HFFc6 (cell line): ENCODE measurements at places on chromosomes 16 and 17.

DNA sequence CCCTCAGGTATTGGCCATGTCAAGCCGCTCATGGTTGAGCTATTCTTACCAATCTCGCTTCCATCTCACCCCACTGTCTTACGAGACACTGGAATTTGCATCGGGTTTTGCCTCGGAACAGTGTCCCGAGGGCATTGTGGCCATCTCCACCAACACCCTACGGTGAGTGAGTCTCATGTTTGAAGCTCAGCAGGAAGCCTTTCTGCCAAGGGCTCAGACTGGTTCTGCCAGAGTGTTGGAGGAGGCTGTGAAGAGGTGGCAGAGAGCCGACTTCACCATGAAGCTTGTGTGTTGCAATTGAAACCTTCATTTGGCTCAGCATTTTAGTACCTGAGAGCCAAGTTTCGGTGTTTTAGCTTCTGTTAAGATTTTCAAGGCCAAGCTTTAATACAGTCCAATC is 38.0 kb downstream of the SF3B3 start:
- no peaks in the 10 kb centered on the region; the same call in 1 of the 2 replicates for H3K27me3 ChIP-seq
- H3K4me3 ChIP-seq = no peak overlapping the region
- H3K4me1 ChIP-seq = no peaks in the 10 kb centered on the region

GRCh38 chr17:41844971-41845370 is 7.3 kb downstream of the KLHL10 start:
- peaks cover 31% of the 10 kb centered on the region for H3K4me1 ChIP-seq
- peaks cover 4% of the 10 kb centered on the region for H3K36me3 ChIP-seq
- H3K27ac ChIP-seq = no peak overlapping the region
- no peak overlapping the region for H3K4me3 ChIP-seq
- no peak for DNase-seq

DNA sequence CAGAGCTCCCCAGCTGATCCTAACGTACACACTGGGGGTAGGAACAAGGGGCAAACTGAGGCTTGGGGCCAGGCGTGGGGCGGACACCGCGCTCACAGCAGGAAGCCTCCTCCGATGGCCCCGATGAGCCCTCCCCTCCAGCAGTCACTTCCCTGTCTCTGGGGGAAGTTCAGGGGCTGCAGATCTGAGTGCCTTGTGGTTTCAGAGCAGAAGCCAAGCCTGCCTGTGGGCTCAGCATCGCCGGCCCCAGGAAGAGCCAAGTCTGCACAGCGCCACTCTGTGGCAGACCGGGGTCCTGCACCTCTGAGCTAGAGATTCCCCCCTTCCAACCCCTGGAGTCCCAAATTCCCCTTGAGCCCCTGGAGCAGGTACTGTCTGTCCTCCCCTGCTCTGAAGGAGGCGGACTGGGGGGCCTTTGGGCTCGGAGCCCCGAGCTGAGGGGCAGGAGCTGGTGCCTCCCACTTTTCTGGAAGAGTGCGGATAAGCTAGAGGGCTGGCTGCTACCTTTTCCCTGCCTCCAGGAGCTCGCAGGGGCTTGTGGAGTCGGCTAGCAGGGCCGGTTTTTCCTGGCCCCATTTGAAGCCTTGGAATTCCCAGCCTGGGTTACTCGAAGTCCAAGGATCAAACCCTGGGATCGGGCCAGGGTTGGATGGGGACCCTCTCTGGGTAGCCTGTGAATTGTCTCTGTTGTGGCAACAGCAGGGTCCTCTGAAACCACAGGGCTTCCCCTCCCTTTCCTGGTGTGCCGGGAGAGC is 2.9 kb downstream of the GSE1 start:
- no peak overlapping the region for H3K27ac ChIP-seq
- peaks cover 5% of the 10 kb centered on the region; the same call in 1 of the 2 replicates for H3K4me1 ChIP-seq
- peaks cover 6% of the 10 kb centered on the region; the same call in 1 of the 2 replicates for H3K36me3 ChIP-seq
- no peak overlapping the region for H3K4me3 ChIP-seq
- H3K27me3 ChIP-seq = peaks cover 4% of the 10 kb centered on the region; the same call in 1 of the 2 replicates

DNA sequence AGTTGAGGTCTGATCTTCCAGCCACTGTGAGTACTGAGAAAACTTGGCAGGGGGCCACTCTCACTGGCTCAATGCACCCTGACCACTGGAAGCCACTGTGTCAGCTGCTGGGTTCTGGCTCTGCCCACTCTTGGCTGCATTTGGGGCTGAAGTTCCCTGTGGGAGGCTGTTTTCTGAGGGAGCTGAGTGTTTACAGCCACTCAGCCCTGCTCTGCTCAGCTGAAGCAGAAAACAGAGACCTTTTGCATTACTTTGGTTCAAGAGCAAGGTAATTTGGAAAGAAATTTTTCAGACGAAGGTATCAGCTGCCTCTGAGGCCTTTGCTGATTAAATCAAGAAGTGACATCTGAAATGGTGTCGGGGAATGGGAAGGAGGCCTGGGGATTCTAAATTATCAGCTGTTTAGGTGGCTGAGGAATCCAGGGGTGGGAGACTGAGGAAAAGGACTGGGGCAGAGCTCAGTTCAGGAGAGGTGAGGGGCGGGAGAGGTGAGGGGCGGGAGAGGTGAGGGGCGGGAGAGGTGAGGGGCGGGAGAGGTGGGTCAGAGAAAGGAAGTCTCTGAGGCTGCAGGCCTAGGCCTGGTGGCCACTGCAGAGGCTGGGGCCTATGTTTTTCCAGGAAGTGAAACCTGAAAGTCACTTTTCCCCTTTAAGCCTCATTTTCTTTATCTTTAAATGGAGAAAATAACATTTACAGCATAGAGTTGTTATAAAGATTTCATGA is at the start of gene ACSM5:
Gene ACSM5, plus strand, starts transcription at position 137 of the 723 bp plus-strand sequence. CDS start 1,951 bp downstream, outside the sequence.
- H3K4me1 ChIP-seq = no peaks in the 10 kb centered on the region
- DNase-seq = no peak
- peaks cover 2% of the 10 kb centered on the region; the same call in 1 of the 2 replicates for H3K27me3 ChIP-seq
- H3K4me3 ChIP-seq = no peak within 1 kb of the TSS

DNA sequence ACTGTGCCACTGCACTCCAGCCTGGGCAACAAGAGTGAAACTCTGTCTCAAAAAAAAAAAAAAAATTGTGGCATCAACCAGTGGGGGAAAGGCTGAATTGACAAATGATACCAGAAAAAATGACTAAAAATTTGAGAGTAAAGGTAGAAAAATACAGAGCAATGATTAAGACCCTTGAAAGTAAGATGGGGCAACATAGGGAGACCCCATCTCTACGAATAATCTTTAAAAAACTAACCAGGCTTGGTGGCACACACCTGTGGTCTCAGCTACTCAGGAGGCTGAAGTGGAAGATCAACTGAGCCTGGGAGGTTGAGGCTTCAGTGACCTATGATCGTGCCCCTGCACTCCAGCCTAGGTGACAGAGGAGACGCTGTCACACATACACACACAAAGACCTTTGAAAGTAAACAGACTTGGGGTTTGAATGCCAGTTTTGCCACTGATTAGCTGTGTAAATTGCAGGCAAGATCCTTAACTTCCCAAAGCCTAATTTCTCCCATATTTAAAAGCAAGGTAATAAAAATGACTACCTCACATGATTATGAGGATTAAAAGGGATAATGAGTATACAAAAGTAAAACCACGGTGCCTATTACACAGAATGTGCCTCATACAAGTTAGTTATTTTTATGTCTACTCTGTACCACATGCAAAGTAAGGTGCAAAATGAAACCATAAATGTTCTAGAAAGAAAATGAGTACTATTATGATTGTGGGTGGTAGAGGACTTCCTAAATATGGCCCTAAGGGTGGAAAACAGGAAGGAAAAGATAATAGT is 21.7 kb upstream of the PAFAH1B1 start:
- H3K27ac ChIP-seq = no peak overlapping the region
- no peak for DNase-seq
- peaks cover 6% of the 10 kb centered on the region for H3K27me3 ChIP-seq
- H3K36me3 ChIP-seq = no peaks in the 10 kb centered on the region
- H3K4me3 ChIP-seq = no peak overlapping the region

- DNase-seq = no peak
- peaks cover 11% of the 10 kb centered on the region for H3K27me3 ChIP-seq
- H3K4me1 ChIP-seq = no peaks in the 10 kb centered on the region; the same call in 1 of the 2 replicates
- no peak overlapping the region for H3K4me3 ChIP-seq
- H3K27ac ChIP-seq = no peak overlapping the region
Observed at GRCh38 chr17:21352221-21352980, 23.8 kb upstream of the KCNJ12 start.

DNA sequence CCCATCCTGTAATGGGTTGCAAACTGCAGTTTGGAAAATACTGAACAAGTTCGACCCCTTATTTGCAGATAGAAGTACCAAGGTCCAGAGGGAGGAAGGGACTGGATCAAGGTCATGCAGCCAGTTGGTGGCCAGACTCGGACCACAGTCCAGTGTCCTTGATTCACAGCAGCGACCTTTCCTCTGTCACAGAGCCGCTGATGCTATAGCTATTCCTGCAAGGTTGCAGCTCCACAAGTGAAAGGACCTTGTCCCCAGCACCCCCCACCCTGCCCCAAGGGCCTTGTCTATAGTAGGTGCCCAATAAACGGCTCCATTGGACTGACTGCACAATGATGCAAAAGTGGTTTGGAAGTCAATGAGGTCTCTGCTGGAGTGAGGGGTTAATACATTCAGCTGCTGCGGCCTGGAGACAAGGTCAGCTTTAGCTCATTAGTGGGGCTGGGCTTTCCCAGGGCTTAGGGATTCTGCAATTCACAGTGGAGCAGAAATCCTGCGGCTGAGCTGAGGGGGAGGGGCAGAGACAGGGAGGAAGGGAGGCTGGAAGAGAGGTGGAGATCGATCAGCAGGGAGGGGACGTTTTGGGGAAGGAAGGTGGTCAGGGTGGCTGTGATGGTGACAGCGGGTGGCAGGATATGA is 13.4 kb upstream of the CRHR1 start:
- no peak overlapping the region for H3K4me3 ChIP-seq
- no peaks in the 10 kb centered on the region for H3K36me3 ChIP-seq
- H3K4me1 ChIP-seq = no peaks in the 10 kb centered on the region
- peaks cover 20% of the 10 kb centered on the region for H3K27me3 ChIP-seq
- no peak overlapping the region for H3K27ac ChIP-seq

GRCh38 chr17:57461082-57461481 is 204.8 kb downstream of the MSI2 start:
- peaks cover 66% of the 10 kb centered on the region for H3K4me1 ChIP-seq
- peak overlapping the region; percentile 40 for H3K27ac ChIP-seq
- no peak overlapping the region for H3K4me3 ChIP-seq
- DNase-seq = peak; percentile 21
- peaks cover 12% of the 10 kb centered on the region for H3K36me3 ChIP-seq
- peaks cover 1% of the 10 kb centered on the region; the same call in 1 of the 2 replicates for H3K27me3 ChIP-seq

- DNase-seq = no peak
- H3K27me3 ChIP-seq = peaks cover 3% of the 10 kb centered on the region
- H3K4me3 ChIP-seq = no peak overlapping the region
- H3K4me1 ChIP-seq = no peaks in the 10 kb centered on the region
Observed at GRCh38 chr17:70081885-70082284, 6.9 kb downstream of the KCNJ16 start.

DNA sequence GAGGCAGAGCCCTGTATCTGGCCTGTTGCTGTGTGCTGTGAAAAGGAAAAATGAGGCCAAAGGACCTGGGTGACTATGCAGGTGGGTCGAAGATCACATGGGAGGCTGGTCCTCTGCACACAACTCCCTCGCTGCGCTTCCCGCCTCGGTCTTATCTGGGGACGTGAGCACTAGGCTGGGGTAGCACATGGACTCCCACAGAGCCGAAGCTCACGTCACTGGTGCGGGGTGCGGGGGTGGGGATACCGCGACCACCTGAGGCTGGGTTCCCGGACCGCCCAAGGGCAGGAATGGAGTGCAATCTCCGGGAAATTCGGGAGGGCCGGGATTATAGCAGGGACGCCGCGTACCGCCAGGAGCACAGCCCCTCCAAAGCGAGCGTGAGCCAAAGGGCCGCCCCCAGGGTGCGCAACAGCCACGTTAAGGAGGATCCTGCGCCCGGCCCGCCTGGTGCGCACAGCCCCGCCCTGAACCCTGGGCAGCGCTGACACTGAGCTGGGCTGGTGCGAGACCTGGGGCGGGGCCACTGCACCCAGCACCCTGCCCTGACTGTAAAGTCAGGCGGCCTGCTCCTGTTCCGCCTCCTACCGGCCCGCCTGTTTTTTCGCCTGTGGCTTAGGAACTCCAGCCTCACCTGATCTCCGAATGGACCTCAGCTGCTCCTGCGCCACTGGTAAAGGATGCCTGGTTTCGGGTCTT is 4.8 kb downstream of the MT1A start:
- H3K4me3 ChIP-seq = peak overlapping the region; percentile 66
- peak; percentile 17 for DNase-seq
- H3K36me3 ChIP-seq = no peaks in the 10 kb centered on the region
- peaks cover 76% of the 10 kb centered on the region for H3K27me3 ChIP-seq

DNA sequence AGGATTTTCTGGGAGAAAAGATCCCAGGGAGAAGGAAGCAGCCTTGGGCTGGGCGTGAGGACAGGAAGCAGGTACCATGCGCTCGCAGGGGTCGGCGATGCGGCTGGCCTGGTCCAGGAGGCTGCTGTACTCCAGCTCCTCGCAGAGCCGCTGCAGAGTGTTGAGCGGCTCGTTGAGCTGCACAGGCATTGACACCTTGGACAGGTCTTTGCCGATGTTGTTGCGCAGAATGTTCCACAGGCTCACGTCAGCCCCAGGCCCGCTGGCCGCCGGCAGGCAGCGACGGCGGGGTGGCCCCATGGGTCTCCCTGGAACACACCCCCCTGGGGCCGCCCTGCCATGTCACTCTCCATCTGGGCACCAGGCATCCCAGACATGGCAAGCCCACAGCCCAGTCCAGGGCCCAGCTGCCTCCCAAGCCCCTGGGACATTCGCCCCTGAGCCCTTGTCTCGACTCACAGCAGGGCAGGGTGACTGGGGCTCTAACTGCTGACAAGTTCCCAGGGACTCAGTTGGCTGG is 8.0 kb downstream of the OSBPL7 start:
- H3K27ac ChIP-seq = no peak overlapping the region
- peaks cover 9% of the 10 kb centered on the region for H3K36me3 ChIP-seq
- no peak overlapping the region for H3K4me3 ChIP-seq
- no peak for DNase-seq
- H3K4me1 ChIP-seq = peaks cover 16% of the 10 kb centered on the region

DNA sequence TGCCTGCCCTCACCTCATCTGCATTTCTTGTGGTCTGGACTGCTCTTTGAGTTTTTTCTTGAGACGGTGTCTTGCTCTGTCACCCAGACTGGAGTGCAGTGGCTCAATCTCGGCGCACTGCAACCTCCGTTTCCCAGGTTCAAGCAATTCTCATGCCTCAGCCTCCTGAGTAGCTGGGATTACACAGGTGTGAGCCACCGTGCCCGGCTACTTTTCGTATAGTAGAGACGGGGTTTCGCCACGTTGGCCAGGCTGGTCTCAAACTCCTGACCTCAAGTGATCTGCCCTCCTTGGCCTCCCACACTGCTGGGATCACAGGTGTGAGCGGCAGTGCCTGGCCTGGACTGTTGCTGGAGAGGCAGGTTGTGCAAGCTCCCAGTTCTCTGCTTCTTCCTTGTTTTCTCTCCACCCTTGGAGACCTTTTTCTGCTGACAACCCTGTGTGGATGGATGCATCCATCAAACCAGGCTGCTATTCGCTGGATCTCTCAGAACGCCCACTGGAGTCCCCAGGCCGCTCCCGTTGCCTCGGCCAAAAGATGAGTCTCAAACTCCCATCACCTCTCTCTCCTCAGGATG is 22.7 kb upstream of the DBNDD1 start:
- H3K36me3 ChIP-seq = peaks cover 11% of the 10 kb centered on the region
- no peak for DNase-seq
- no peak overlapping the region for H3K27ac ChIP-seq
- H3K4me1 ChIP-seq = no peaks in the 10 kb centered on the region
- H3K4me3 ChIP-seq = no peak overlapping the region

GRCh38 chr17:14481664-14482063 is 180.8 kb downstream of the HS3ST3B1 start:
- H3K4me1 ChIP-seq = no peaks in the 10 kb centered on the region
- H3K36me3 ChIP-seq = no peaks in the 10 kb centered on the region
- no peak overlapping the region for H3K27ac ChIP-seq
- H3K4me3 ChIP-seq = no peak overlapping the region

- H3K27ac ChIP-seq = peak overlapping the region; percentile 82; the same call in 1 of the 2 replicates
- peaks cover 14% of the 10 kb centered on the region for H3K36me3 ChIP-seq
- H3K4me3 ChIP-seq = peak overlapping the region; percentile 72; the same call in 1 of the 2 replicates
- H3K27me3 ChIP-seq = no peaks in the 10 kb centered on the region
Observed at GRCh38 chr16:70432356-70432722, 6.6 kb downstream of the ST3GAL2 start.
